ENCODE measurements at places on chromosomes 7 and 10. TPM values are rescaled to one million over a fixed set of nuclear protein-coding genes. Genes with fewer than 3 reads are reported as not detected.
A peak's percentile ranks its signal among the peaks of the same experiment; 100 is the strongest.

GRCh38 chr7:1787241-1787640, 117.2 kb downstream of the ELFN1 start:
- DNase-seq: no peak

OGDH gene
- 100 TPM for total RNA-seq

NXPH1 gene
- total RNA-seq: not detected

- no peak for DNase-seq
Measured at GRCh38 chr10:104322416-104322782, 15.9 kb downstream of the ITPRIP start.

DNA sequence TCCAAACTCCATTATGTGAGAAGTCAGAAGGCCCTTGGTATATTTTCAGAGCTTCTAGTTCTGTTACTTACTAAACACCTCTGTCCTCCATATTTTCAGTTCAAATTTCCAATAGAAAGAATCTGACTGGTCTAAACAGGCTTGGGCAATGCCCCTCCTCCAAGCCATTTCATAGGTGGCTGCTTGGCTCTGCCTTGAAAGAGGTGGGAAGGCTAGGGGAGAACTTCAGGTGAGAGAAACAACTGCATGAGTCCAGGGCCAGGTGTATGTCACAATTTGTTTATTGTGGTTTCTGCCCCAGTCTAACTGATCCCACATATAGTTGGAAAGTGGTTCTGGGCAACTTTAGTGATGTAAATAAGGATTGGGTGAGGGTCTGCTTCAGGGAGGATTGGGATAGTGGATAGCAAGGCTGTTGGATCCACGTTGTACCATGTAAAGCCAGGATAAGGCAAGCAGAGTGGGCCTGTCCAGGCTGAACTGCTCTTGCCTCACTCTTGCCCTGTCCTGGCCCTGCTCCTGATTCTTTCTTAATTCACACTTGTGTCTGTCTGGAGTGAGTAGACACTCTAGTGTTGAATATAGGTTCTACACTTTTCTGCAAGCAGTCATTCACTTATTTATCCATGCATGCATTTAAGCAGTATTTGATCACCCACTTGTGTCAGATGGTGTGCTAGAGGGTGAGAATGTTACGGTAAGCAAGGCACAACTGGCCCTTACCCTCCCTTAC, 67.5 kb upstream of the COMTD1 start:
- DNase-seq: no peak

TMEM178B gene
- 1.5 TPM for total RNA-seq

NME8 gene
- total RNA-seq: not detected

DNA sequence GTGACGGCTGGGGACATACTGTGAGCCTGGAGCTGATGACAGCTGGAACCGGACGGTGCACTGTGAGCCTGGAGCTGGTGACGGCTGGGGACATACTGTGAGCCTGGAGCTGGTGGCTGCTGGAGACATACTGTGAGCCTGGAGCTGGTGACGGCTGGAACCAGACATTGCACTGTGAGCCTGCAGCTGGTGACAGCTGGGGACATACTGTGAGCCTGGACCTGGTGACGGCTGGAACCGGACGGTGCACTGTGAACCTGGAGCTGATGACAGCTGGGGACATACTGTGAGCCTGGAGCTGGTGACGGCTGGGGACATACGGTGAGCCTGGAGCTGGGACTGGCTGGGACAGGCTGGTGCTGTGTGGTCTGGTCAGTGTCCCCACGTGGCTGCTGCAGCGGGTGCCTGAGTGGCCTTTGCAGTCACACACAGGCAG, 47.9 kb downstream of the PTPRN2 start:
- no peak for DNase-seq

DNA sequence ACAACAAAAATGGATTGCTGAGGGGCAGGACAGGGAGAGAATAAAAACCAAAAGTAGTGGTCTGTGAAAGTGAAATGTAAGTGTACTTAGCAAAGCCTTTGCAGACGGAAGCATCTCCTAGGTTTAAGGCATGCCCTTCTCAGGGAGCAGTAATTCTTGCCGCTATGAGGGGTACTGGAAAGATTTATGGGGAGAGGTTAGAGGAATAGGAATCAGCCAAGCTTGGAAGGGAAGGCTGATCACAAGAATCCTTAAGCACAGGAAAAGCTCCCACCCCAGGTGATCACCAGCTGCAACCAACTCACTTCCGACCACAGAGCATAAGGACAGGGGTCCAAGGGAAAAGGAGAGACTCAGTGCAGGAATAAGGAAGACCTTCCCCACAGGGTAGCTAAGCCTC, 10.3 kb downstream of the GFRA1 start:
- no peak for DNase-seq

- no peak for DNase-seq
Measured at GRCh38 chr7:151517601-151518104, 2.0 kb downstream of the RHEB start.

C10orf67 gene
- 0.45 TPM for total RNA-seq

DNA sequence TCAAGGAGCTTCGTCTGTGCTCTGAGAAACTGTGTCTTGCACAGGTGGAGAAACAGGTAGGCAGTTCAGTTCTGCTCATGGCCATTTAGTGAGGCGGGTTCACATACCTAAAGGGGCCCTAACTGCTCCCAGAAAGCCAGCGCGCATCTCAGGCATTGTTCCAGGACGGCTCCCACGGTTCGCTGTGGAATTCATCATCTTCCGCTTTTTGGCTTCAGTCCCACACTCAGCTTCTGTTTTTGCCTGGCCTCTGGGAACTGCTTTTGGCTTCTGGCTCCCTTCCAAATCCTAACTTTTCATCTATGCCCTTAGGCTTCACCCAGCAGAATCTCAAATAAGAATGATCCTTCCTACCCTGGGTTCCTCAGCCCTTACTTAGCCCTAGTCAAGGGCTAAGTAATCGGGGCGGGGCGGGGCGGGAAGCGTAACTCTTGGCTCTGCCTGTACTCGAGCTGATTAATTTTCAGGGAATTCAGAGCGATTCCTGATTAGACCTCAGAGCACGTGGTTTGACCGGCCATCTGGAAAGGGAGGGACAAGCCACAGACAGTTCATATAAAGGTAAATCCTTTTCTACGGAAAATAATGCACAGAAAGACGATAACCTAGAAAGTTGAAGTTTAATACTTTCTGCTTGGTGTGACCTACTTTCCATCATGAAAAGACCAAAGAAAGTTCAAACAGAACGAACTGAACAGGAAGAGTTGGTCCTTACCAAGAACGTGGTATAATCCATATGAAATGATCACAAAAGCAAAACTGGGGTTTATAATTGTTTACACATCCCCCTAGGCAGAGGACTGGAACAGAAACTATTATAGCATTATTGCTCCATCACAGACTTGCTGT, 105.7 kb downstream of the ST8SIA6 start:
- DNase-seq: peak; percentile 36

PPP1R3C gene
- 5.5 TPM for total RNA-seq

- DNase-seq: peak; percentile 67
Measured at GRCh38 chr7:72493850-72494661, 81.9 kb upstream of the CALN1 start.

DNA sequence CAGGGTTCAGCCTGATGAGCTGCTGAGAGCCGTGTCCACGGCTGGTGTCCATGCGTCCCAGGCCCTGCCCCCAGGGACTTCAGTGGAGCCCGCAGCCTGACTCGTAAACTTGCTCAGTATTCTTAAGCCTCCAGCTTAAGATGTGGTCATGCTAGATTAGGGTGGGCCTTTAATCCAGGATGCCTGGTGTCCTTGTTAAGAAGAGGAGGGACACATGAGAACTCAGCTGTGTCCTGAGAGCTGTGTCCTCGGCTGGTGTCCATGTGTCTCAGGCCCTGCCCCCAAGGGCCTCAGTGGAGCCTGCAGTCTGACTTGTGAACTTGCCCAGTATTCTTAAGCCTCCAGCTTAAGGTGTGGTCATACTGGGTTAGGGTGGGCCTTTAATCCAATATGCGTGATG, 23.0 kb downstream of the DOCK1 start:
- DNase-seq: no peak

DNA sequence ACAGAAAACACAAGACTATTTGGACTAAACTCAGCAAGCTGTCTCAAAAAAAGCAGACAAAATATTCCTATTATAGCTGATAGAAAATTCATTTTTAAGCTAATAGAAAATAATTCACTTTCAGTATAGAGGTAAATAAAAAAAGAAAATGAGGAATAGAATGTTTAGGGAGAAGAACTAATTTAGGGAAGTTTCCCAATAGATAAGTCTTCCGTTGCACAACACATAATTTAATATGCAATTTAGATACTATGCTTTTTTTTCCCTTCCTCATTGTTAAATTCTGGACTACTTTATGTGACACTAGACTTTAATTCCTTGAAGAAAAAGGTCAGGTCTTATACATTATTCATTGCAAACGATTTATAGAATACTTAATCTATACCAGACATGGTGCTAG, 10.3 kb downstream of the PNPLA8 start:
- DNase-seq: no peak

GRCh38 chr7:12314199-12314598, 89.5 kb downstream of the VWDE start:
- DNase-seq: no peak

DNA sequence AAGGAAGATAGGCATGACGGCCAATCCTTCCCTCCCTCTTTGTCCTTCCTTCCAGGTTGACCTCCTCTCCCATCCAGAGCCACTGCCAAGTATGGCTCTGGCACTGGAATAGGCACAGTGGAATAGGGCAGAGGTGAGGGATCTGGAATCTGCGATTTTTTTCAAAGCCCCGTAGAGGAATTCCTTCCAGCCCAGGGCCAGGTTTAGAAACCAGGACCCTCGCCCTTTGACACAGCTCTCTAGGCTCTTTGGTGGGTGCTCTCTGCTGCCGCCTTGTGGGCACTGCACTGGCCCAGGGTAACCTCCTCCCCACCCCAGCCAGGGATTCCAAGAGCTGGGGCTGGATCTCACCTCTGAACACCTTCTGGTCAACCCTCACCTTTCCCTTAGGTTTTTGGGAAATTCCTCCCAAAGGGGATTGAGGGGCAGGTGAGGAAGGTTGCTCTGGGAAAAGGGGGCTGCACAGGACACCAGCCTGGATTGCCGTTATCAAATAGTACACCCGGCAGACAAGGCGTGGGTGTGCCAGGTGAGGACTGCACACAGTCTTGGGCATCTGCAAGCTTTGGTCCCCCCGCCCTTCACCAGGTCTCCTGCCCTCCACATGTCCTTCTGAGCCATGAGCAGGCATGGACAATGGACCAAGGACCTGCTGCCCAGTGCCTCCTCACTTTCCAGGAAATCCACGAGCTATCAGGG, 22.8 kb downstream of the C10orf105 start:
- DNase-seq: peak; percentile 81

CRYGN gene
- total RNA-seq: not detected

DNA sequence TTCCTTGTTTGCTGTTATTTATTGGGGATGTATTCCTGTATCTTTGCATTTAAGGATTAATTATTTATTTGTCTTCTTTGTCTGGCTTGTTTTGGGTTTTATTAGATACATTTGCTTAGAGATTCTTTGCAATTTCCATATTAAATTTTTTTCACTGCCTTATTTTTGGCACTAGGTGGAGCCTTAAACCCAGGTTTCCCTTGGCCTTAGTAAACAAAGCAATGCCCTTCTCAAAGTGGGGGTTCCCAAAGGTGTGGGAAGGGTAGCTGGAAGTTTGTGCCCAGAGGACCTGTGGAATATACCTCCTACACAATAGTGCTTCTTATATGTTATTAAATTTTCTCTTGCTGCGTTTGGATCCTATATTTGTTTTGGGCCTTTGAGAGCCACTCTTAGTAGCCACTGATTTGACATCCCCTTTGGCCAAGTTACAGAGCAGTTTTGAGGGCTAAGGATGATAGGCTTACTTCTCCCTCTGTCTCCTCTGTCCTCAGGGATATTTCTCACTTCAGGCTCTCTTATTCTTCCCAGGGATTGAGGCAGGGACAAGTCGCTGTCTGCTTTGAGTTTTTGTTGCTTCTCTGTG, 162.3 kb downstream of the ITGB1 start:
- DNase-seq: peak; percentile 23

DNA sequence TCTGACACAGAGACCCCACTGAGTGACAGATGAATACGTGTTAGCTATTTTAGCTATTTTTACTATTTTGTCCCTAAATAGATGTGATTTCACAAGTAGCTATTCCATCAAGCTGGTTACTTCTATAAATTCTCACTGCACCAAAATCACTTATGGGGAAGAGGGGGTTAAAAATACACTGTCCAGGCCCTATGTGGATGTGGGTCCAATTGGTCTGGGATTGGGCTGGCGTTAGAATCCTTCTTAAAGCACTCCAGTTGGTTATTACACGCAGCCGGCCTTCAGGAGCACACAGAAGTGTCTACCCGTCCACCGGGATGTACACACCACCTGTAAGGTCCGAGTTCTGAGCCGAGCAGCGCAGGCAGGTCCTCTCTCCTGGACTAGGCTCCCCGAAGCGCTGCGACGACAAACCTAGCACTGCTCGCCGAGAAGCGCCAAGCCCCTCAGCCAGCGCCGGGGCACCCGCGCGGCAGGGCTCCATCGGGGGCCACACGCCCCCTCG, 222.3 kb upstream of the MKLN1 start:
- DNase-seq: no peak

CLEC5A gene
- total RNA-seq: not detected

- DNase-seq: no peak
Measured at GRCh38 chr7:78370936-78371335, 572.4 kb downstream of the PHTF2 start.

GRCh38 chr10:32616438-32616837, 170.5 kb downstream of the CCDC7 start:
- no peak for DNase-seq

DNA sequence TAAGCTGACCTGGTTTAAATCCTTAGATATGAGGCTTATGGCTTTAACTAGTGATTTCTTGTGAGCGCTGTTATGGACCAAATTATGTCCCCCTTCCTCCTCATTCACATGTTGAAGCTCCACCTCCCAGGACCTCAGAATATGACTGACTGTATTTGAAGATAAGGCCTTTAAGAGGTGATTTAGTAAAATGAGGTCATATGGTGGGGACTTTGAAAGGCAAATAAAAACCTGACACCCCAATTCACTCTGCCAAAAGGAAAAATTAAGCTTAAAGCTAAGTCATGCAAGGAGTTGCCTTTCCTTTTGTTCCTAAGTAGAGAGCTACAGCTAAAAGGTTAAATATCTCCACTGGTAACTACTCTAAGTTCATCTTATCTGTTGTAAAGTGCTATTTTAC, 36.4 kb upstream of the FIGNL1 start:
- DNase-seq: no peak

CPA5 gene
- not detected for total RNA-seq

- DNase-seq: no peak
Measured at GRCh38 chr7:30778255-30779025, 7.2 kb downstream of the MINDY4 start.

- DNase-seq: no peak
Measured at GRCh38 chr7:7164591-7164990, 17.8 kb upstream of the C1GALT1 start.

Data from Calu3 (cell line).